ENCODE measurements at places on chromosomes 4 and X. TPM values are rescaled to one million over a fixed set of nuclear protein-coding genes. Genes with fewer than 3 reads are reported as not detected.

The AP1S2 gene
- total RNA-seq = 36.7 TPM

The SPANXB1 gene
- total RNA-seq = not detected

The TKTL1 gene
- not detected for total RNA-seq

The TRIM60 gene
- total RNA-seq = not detected

The FGFBP2 gene
- 6.4 TPM for total RNA-seq

GRCh38 chr4:111120191-111120590 lies 497.3 kb upstream of the PITX2 start:
- no peak for DNase-seq

GRCh38 chr4:159487284-159487747 lies 384.4 kb downstream of the RAPGEF2 start:
- no peak for DNase-seq

DNA sequence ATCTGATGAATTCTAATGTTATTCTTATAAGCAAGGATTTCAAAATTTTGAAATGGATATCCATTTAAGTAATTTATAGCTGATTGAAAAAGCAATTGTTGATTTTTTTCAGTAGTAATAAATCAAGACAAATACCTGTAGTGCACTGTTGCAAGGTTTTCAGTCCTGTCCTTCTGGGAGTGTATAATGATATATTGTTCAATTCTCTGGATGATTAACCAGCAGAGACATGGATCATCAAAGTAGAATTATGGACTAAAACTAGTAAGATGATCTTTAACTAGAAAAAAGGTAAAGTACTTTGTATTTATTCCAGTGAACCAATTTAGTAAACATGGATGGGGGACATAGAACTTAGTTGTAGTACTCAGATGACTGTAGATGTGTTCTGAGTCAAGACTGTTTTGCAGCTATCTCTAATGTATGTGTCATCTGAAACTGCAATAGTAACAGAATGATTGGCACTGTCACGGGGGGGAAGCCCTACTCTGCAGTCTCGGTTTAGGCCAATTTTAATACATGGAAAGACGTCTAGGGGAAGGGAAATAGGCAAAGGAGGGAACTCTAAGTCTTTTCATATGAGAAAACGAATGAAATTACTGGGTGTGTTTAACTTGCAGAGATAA lies 121.9 kb downstream of the GLRA3 start:
- DNase-seq = no peak

GRCh38 chr4:24930151-24930550 lies 17.3 kb upstream of the CCDC149 start:
- DNase-seq = no peak

GRCh38 chr4:5805270-5805669 lies 87.6 kb downstream of the CRMP1 start:
- no peak for DNase-seq

DNA sequence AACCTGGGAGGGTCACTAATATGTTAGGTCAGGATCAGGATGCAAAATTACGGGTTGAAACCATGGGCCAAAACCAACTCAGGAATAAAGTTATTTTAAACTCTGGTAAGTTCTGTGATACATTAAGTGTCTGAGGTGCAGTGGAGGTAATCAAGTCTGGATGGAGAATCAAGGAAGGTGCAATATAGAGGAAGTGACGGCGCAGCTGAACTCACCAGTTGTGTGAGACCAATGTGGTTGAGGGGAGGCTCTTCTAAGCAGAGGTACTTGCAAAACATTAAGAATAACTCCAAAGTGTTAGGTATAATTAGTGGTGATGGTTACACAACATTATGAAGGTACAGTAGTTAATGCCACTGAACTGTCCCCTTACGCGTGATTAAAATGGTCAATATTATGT lies 19.7 kb downstream of the GAB3 start:
- no peak for DNase-seq

DNA sequence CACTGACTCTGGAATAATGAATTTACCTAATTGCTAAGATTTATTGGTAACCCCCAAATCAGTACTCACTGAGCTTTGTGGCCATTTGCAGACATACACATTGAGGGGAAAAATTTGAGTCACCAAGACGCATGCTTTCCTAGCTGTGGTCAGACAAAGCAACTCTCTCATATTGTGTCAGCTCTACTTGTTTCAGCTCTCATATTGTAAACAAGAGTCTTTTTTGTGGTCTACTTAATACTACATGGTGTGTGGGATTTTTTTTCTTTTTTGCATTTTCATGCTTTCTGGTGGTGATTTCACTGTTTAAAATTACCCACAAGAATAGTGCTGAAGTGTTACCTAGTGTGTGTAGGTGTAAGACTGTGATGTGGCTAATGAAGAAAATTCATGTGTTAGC lies 428.2 kb upstream of the GALNT7 start:
- no peak for DNase-seq

- DNase-seq = no peak
These were observed 264.4 kb upstream of the ITM2A start for GRCh38 chrX:79631526-79631925.

GRCh38 chr4:4913628-4914027 lies 54.2 kb downstream of the MSX1 start:
- DNase-seq = no peak

DNA sequence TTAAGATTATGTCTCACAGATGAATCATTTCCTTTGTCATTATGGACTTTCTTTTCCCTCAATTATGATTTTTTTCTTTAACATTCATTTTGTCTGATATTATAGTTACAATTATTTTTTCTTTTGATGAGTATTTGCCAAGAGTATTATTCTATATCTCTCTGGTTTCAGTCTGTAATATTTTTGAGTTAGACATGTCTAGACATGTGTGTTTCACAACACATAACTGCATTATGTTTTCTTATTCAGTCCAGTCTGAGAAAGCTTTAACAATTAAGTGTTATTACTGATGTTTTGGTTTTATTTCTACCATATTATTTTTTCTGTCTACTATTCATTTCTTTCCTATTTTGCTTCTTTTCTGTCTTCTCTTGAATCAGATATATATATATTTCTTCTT lies 108.3 kb upstream of the MID1IP1 start:
- no peak for DNase-seq

Data from breast epithelium (tissue), 4 donors.